ENCODE measurements at places on chromosomes 2 and 18.

- DNase-seq, result no peak
Measured at GRCh38 chr2:33337981-33338380, 138.5 kb upstream of the RASGRP3 start.

- DNase-seq, result no peak
Measured at GRCh38 chr2:121173112-121173511, 111.9 kb downstream of the TFCP2L1 start.

DNA sequence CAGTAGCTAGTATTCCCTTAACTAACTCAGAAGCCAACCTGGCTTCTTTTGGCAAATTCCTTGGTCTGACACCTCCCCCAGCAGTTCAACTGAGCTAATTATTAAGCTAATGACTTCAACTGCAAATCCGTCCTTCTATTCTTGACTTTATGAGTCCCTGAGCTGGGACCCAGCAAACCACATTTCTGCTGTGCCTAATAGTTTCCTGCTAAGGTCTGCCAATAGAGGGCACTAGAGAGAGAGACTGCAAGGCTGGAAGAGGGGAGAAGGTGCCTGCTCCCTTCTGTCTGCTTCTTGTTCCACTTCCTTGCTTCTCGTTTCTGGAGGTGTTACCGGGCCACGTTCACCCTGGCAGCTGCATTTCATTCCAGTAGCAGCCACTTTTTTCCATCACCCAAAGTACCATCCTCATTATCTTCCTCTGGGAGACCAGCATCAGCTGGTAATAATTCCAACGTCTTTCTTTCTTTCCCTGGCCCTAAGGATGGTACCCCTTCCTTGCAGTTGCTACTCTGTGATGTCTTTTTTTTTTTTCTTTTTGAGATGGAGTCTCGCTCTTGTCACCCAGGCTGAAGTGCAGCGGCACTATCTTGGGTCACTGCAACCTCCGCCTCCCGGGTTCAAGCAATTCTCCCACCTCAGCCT is 352.0 kb downstream of the TNS1 start:
- DNase-seq, result peak; percentile 4

- DNase-seq, result no peak
Measured at GRCh38 chr2:46275995-46276394, 21.2 kb upstream of the EPAS1 start.

- no peak for DNase-seq
Measured at GRCh38 chr2:55370208-55370607, 49.4 kb downstream of the CCDC88A start.

GRCh38 chr2:239548965-239549595 is 148.3 kb upstream of the HDAC4 start:
- no peak for DNase-seq

DNA sequence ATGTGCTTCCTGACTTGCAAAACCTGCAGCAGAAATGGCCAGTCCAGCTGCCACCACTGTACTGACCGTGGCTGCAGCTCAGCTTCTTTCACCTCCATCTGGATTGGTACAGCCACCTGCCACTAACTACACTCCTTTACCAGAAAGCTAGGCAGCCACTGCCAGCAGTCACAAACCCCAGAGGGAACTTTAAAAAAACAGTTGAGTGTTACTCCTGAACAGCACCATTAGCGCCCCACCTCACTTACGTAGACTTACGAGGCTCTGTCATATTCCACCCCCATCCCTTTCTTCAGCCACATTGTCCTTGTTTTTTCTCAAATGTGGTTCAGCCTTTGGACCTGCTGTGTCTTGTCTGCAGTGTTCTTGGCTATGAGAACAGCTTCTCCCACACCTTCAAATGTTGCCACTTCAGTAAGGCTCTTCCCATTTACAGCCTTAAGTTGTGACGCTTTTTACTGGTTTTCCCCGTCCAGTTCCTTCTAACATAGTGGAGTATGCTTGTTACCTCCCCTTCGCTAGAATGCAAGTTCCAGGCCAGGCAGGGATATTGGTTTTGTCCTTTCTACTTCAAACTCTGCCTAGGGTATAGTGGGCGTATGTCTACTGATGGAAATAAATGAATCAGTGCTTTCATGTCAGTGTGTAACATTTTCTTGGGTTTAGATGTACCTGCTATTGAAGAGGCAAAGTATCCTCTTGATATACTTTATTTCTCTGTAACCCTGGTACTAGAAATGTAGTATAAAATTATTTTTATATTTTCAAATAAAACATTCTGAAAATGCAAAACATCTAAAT is 17.0 kb downstream of the HNRNPA3 start:
- no peak for DNase-seq

All from activated CD4-positive, alpha-beta T cell treated with anti-CD3 and anti-CD28 coated beads for 24 hours (primary cell).